ENCODE measurements at places on chromosomes 6 and 20.

GRCh38 chr6:74689601-74690000 is 516.3 kb downstream of the COL12A1 start:
- DNase-seq = no peak

- no peak for DNase-seq
Observed at GRCh38 chr6:34573567-34574183, 17.5 kb upstream of the SPDEF start.

DNA sequence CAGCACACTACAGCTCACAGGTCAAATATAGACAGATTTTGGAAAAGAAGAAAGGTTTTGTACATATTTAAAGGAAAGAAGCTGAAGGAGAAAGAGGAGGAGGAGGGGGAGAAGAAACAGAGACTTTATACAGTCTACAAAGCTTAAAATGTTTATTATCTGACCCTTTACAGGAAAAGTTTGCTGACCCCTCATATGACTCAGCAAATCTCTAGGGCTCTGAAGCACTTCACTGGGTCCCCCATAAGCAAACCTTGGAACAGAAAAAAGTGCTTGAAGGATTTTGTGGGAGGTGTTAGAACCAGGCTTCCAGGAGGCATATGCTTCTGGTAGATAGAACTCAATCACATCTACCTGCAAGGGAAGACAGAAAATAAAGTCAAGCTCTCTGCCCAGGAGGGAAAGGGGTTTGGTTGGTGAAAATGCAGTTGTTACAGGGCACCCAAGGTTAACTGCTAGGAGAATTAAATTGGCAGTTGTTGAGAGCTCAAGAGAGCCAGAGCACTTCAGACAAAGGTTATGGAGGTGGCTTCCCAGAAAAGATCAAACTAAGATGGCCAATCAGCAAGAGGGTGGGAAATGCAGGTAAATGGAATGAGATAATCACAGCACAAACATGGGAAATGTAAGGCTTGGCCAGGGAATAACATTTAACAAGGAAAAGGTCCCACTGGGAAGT is 207.4 kb upstream of the SGK1 start:
- DNase-seq = no peak

- no peak for DNase-seq
Observed at GRCh38 chr6:45784250-45784649, 231.4 kb downstream of the CLIC5 start.

- no peak for DNase-seq
Observed at GRCh38 chr20:11195169-11195568, 521.4 kb upstream of the JAG1 start.

- no peak for DNase-seq
Observed at GRCh38 chr6:110217266-110217665, 37.0 kb downstream of the CDC40 start.

DNA sequence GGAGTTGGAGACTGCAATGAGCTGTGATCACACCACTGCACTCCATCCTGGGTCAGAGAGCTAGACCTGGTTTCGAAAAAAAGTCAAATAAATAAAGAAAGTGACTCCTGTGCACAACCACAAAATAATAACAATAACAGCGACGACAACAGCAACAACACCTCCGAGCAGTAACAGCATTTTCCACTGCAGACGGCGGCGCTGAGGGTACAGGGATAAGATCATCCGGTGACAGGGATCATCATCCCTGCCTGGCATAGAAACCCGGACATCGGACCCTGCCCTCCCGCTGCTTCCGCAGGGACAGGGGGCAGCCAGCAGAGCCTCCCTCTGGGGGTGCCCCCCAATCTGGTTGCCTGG is 11.5 kb downstream of the SRXN1 start:
- no peak for DNase-seq

- no peak for DNase-seq
Observed at GRCh38 chr6:165098165-165098564, 211.2 kb downstream of the C6orf118 start.

DNA sequence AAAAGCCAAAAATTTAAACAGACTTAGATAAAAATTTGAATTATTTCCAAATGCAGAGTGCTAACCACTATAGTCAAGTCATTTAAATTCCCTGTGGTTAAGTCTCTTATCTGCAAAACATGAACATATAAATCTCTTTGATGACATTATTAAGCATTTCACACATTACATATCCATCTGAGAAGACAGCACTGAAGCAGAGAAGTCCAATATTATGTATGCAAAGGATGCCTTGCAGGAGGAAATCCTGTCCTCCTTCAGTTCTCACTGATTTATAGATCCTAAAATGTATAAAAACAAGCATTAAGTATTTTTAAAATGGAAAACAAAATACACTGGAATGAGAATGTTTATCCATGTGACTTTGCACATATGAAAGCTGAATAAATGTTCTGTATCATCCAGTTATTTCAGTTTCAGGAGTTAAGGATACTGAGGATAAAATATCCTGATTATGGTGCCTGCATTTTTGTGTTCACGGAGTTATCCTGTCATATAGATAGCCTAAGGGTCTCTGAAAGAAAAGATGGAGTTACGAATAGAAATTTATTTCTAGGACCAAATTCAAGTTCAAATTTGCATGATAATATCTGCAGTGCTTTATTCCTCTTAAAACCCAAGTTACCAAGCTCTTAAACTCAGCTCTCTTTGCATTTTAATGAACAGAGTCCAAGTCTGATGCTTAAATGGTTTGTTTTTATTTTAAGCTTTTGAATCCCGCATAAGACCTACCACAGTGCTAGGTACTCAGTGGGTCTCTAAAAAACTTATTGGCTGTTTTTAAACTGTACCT is 145.4 kb downstream of the PRKN start:
- DNase-seq = no peak

DNA sequence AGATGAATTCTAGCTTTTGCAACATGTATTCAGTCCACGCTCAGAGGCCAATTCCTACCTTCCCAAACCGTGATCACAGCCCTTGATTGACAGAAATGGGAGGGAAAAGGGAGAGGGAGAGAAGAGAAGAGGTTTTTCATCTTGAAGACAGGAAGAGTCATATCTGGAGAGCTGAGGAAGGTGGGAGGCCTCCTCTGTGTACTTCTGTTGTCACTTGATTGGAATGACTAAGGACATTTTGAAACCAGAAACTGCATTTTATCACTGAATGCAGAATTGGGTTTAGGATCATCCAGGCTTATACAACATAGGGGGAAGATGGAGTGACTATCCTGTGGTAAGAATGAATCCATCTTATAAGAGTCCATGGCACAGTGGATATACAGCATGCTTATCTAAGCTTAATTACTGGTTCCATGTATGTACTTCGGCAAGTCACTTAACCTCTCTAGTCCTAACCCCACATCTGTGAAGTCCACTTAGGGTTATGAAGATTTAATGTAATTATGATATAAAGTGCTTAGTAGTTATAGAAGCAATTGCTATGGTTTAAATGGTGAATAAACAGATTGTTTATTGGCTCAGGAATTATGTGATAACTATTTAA is 144.0 kb downstream of the BCKDHB start:
- no peak for DNase-seq

DNA sequence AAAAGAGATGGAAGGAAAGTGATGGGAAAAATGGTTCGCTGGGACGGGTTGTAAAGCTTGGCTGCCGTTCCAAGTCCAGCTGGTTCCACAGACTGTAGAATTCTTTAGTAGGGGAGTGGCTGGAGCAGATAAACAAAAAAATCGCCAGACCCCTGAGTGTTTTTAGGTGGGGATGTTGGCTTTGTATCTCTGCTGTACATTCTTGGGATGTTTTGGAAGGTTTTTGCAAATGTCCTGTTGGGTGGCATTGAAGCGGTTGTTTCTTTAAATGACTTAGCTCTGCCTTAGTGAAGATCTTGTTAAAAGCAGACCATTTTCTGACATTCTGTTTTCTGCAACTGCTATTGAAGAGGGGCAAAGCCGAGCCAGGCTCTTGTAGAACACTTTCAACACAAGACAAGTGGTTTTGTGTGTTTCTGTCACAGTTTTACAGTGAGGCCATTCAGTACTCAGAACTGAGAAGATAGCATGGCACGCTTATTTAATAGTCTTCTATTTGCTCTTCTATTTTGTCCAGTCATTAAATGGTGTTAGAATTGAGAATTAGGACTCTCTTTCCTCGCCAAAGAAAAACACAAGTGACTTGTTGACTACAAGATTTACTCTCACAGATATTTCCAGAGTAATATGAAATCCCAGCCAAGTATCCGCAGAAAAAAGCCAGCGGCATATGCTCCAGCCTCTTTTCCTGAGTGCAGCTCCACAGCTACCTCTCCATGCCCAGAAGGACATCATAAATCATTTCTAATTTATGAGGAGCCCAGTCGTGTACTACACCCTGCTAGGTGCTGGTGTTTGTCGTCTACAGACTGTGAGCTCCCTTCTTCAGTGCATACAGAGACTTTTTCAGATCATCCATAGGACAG is 65.8 kb downstream of the PHACTR2 start:
- DNase-seq = no peak

GRCh38 chr6:145199961-145200360 is 535.4 kb downstream of the EPM2A start:
- DNase-seq = no peak

GRCh38 chr6:84762220-84763002 is 2.0 kb downstream of the TBX18 start:
- DNase-seq = no peak

DNA sequence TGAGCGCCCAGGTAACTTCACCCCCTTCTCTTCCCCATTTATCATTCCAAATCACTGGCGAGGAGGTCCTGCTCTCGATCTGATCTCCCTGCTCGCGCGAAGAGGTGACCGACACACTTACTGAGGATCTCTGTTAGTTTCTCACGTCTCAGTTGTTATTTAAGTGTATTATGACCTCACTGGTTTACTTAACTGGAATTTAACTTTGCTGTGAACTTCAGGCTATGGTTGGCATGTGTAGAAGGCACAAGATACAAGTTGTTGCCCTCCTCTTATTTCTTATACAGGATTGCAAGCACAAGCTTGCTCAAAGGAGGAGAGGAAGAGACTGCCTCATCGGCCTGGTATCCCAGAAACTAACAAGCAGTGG is 1.2 kb downstream of the RNF217 start:
- DNase-seq = no peak

GRCh38 chr6:29947077-29947980 is 5.0 kb downstream of the HLA-A start:
- DNase-seq = no peak

DNA sequence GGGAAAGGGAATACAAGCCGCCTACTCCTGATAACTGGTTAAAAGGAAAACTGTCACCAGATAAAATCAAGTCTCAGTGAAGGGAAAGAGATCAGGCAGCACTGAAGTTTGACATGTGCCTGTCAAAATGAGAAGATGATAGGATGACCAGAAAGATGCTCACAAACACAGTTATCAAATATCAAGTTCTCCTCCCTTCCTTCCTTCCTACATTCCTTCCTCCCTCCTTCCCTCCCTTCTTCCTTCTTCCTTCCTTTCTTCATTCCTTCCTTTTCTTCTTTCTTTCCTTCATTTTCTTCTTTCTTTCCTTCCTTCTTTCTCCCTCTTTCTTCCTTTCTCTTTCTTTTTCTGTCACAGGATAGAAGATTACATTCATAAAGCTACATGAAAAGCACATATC is 55.2 kb downstream of the MYB start:
- DNase-seq = no peak

GRCh38 chr6:8551386-8551785 is 116.0 kb upstream of the SLC35B3 start:
- no peak for DNase-seq

- no peak for DNase-seq
Observed at GRCh38 chr6:134420614-134421181, 102.8 kb upstream of the SGK1 start.

DNA sequence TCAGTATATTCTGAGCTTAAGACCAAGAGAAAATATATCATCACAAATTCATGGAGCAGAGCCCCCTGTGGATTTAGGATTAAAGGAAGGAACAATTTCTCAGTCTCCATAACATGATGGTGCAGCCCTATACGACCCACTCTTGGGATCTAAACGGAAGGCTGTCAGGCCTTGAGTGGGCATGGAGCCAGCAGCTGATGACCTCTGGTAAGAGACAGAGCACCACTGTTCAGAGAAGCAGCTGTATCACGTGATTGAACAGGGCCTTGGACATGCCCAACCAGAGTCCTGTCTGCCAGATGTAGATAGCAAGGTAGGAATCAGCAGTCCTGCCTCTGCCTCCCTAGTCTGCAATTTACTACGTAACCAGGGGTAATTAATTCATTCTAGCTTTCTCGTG is 259.4 kb upstream of the POU3F2 start:
- DNase-seq = no peak

DNA sequence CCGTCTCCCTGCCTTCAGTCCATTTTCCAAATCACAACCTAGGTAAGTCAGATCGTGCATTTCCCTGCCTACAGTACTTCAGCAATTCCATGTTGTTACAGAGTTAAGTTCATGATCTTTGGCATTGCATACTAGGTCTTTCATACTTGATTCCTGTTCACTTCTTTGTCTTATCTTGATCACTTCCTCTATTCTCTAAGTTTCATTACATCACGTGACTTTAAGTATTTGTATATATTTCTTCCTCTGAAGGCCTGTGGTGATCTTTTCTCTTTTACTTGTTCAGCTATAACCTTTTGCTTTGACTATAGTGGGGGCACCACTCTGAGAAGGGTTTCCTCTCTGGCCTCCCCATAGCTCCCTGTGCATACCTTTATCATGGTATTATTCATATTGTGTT is 100.2 kb downstream of the TRMT11 start:
- DNase-seq = no peak

- DNase-seq = no peak
Observed at GRCh38 chr6:148455225-148455624, 112.6 kb downstream of the SASH1 start.

GRCh38 chr6:136174510-136174909 is 75.6 kb downstream of the MTFR2 start:
- DNase-seq = no peak

DNA sequence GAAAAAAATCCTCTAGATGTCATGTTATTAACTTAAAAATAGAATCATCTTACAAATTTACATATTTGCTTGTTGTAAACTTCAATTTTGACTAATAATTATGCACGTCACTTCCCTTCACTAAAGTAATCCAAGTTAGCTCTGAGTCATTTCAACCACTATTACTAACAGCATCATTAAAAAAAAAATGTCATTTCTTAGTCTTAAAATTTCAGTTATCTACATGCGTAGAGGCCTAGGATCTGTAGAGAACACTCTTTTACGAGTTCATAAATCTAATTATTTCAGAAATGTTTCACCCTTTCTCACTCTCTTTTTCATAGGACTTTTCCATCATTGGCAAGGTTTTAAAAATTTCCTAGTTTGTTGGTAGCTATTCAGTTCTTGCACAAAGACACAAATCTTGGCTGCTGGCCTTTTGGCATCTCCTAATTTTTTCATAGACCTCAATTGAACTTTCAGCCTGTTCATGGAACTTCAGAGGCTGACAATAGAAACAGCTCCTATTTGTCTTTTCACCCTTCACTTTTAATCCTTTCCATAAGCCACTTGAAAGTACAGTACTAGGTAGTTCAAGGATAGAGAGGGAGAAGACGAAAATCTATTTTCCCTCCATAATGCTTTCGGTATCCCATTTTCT is 61.5 kb downstream of the OGFRL1 start:
- no peak for DNase-seq

GRCh38 chr6:71879016-71879415 is 7.3 kb upstream of the RIMS1 start:
- no peak for DNase-seq

- no peak for DNase-seq
Observed at GRCh38 chr6:23245572-23245971, 676.2 kb downstream of the HDGFL1 start.

GRCh38 chr6:109323241-109323640 is 59.0 kb downstream of the CD164 start:
- no peak for DNase-seq

Data from CD4-positive, alpha-beta T cell treated with Interleukin-6 for 4 hours (primary cell).